ENCODE measurements at places on chromosomes 11 and 22.

- peaks cover 9% of the 10 kb centered on the region for H3K4me1 ChIP-seq
- H3K27ac ChIP-seq, result peak overlapping the region; percentile 92
- H3K4me3 ChIP-seq, result peak overlapping the region; percentile 92
Measured at GRCh38 chr11:124799348-124800225, 619 bp downstream of the MSANTD2 start.

- no peaks in the 10 kb centered on the region for H3K4me1 ChIP-seq
- H3K4me3 ChIP-seq, result no peak overlapping the region
- DNase-seq, result no peak
- H3K36me3 ChIP-seq, result no peaks in the 10 kb centered on the region
Measured at GRCh38 chr11:57126766-57127400, 54.9 kb upstream of the LRRC55 start.

GRCh38 chr11:65639623-65640482 lies 2.0 kb downstream of the SIPA1 start:
- H3K27ac ChIP-seq, result peak overlapping the region; percentile 92
- DNase-seq, result peak; percentile 74
- H3K4me1 ChIP-seq, result peaks cover 45% of the 10 kb centered on the region
- H3K36me3 ChIP-seq, result peaks cover 47% of the 10 kb centered on the region

GRCh38 chr11:126175393-126175792 lies 36.1 kb downstream of the RPUSD4 start:
- H3K27ac ChIP-seq, result no peak overlapping the region
- no peaks in the 10 kb centered on the region for H3K4me1 ChIP-seq

DNA sequence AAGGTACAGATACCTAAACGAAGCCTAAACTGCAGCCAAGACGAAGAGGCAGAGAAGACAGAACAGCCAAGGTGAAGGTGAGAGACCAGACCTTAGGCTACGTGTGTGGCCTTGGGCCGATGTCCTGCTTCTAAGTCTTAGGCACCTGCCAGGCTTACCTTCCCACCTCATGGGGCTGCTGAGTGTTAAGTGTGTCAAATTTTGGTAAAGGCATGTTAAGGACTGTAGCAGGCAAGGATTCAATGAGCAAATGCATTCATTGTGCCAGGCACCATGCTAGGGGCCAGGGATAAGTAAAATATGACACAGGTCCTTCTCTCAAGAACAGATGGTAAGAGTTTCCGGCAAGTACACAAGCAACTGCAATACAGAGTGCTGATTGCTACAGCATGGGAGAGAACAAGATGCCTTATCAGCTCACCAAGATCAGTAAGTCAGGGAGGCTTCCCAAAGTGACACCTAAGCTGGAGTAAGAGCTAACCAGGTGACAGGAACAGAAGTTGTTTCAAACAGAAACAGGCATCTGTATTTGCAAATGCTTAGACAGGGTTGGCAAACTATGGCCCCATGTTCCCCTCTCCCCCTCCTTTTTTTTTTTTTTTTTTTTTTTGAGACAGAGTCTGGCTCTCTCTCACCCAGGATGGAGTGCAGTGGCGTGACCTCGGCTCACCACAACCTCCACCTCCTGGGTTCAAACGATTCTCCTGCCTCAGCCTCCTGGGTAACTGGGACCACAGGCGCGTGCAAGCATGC lies 46.7 kb downstream of the CLTCL1 start:
- H3K36me3 ChIP-seq, result no peaks in the 10 kb centered on the region
- H3K4me1 ChIP-seq, result no peaks in the 10 kb centered on the region
- H3K27me3 ChIP-seq, result no peaks in the 10 kb centered on the region
- no peak overlapping the region for H3K27ac ChIP-seq
- no peak overlapping the region for H3K4me3 ChIP-seq

GRCh38 chr11:66467756-66468155 lies 1.1 kb downstream of the PELI3 start:
- peaks cover 14% of the 10 kb centered on the region for H3K4me1 ChIP-seq
- peaks cover 4% of the 10 kb centered on the region for H3K36me3 ChIP-seq
- H3K4me3 ChIP-seq, result peak overlapping the region; percentile 73
- H3K27ac ChIP-seq, result peak overlapping the region; percentile 62
- H3K27me3 ChIP-seq, result no peaks in the 10 kb centered on the region

GRCh38 chr11:123211149-123211852 lies 16.3 kb upstream of the CLMP start:
- H3K36me3 ChIP-seq, result no peaks in the 10 kb centered on the region
- H3K27me3 ChIP-seq, result no peaks in the 10 kb centered on the region
- no peak overlapping the region for H3K4me3 ChIP-seq
- no peak for DNase-seq

DNA sequence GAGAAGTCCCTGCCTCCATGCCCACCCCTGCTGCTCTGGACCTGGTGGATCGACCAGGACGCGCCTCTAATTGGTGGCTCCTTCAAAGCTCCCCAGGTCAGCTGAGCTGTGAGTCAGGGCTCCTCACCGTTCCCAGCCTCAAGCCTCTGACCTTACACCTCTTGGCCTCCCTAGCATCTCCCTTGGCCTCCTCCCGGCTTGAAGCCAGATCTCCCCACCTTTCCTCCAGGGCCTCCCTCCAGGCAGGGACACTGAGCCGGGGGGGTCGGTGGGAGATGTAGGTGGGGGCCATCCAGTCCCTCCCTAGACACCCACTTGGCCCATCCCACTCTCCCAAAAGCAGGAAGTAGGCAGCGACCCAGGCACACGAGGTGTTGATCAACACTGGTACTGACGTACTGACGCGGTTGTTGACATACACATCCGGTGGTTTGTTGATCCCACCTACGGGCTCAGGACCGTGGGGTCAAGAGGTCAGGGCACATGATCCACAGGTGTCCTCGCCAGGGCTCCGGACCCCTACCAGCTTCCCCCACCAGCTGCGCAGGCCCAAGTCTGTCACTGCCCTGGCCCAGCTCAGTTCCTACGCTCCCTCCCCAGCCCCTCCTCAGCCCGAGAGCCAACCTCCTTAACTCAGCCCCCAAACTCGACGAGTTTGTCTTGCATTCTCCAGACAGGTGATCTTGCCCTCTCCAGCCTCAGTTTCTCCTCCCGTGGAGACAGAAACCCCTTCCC lies 802 bp downstream of the ATG2A start:
- H3K36me3 ChIP-seq, result peaks cover 34% of the 10 kb centered on the region
- H3K4me3 ChIP-seq, result peak overlapping the region; percentile 90
- H3K4me1 ChIP-seq, result peaks cover 17% of the 10 kb centered on the region

- no peak for DNase-seq
- H3K36me3 ChIP-seq, result peaks cover 14% of the 10 kb centered on the region
- no peak overlapping the region for H3K4me3 ChIP-seq
- no peaks in the 10 kb centered on the region for H3K4me1 ChIP-seq
Measured at GRCh38 chr11:33723238-33723881, 12.9 kb downstream of the CD59 start.

DNA sequence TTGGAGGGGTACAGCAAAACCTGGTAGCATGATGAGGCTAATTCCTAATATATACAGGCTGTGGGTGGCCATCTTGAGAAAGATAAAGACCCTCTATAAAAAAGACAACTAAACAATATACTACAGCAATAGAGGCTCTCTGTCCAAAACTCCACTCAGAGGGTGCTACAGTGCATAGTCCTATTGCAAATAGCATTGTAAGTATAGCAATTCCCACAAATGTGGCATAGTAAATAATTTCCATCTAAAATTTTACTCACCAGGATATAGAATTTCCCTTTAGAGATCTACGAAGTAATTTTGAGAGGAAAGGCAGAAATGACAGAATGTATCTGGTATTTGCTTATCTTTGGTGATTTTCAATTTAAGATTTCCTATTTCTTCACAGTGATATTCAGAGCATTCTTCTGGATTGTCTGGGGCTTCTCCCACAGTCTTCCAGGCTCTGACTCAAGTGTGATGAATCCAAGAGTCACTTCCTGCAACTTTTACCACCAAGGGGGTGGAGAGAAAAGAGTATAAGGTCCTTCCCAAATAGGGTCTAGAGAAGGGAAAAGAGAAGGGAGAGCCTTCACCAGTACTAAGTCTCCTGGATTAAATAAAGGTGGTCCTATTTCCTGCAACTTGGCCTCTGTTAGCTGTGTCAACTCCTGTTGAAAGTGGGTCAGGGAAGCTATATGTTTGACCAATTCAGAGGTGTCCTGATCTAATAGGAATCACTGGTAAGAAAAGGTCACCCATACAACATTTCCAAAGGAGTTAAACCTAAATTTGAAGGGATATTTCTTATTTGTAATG lies 1054.7 kb upstream of the CNTN5 start:
- no peak overlapping the region for H3K27ac ChIP-seq
- no peak overlapping the region for H3K4me3 ChIP-seq
- H3K4me1 ChIP-seq, result no peaks in the 10 kb centered on the region
- no peaks in the 10 kb centered on the region for H3K36me3 ChIP-seq

Measured in effector memory CD4-positive, alpha-beta T cell (primary cell).